Hindlimb muscle (tissue), 1 donor: ENCODE measurements at places on chromosomes 6 and 20. TPM values are rescaled to one million over a fixed set of nuclear protein-coding genes. Genes with fewer than 3 reads are reported as not detected.

The NOL7 gene
- polyA plus RNA-seq, result 59.4 TPM

The VSX1 gene
- polyA plus RNA-seq, result not detected

The SGK2 gene
- 0.90 TPM for polyA plus RNA-seq

The ZNF341 gene
- polyA plus RNA-seq, result 3.6 TPM

The PRICKLE4 gene
- polyA plus RNA-seq, result 2.0 TPM

The GNAS-AS1 gene
- polyA plus RNA-seq, result 2.5 TPM

The NKX2-2 gene
- polyA plus RNA-seq, result not detected

The IFNGR1 gene
- polyA plus RNA-seq, result 48.9 TPM

The POPDC3 gene
- polyA plus RNA-seq, result 74.6 TPM

The TINAG gene
- not detected for polyA plus RNA-seq

The SNX3 gene
- polyA plus RNA-seq, result 195 TPM

The FAM209B gene
- polyA plus RNA-seq, result not detected

The GRIK2 gene
- polyA plus RNA-seq, result 3.1 TPM

The PTPRT gene
- 1.9 TPM for polyA plus RNA-seq

DNA sequence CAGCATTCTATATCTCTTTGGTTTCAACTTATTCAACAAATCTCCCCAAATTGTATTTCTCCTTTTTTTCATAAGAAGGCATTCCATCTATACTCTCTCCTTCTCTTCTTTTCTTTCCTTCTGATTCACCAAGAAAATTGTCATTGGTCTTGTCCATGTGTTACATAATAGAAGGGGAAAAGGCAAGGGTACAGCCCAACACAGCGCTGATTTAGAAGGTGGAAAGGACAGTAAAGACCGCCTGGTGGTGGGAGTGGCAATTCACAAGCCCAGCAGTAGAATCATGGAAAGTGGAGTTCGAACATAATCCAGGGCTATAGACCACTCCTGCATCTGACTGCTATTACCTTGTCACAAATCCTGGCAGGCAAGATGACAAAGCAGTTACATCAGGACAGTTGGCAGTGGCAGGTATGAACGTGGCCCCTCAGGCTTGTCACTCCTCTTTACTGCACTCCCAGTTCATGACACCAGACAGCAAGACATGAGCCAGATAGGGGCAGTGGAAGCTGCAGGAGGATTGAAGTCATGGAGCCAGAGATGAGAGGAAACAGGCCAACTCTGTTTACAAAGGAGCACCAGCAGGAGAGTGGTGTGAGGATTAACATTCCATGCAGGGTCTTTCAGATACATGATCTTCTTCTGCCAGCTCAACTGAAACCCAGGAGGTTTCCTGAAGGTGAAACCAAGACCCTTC lies 2.1 kb upstream of the TNFAIP3 start:
- no peak for DNase-seq

DNA sequence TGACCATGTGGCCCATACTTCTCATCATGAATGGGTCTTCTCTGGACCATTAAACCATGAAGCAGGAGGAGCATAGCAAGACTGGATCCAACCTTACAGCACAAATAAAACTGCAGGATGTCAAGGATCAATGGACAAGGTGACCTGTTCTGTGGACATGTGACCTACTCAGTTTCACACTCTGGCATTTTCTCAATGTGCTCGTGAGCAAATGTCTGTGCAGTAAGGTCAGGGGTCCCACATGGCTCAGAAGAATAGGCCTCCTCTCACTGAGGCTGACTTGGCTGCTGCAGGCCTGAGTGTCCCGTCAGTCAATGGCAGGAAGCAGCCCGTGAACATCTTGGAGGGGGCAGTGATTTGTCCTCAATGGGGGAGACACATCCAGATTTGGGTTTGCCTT lies 60.2 kb upstream of the IL20RA start:
- DNase-seq, result no peak

- peak; percentile 22 for DNase-seq
Observed at GRCh38 chr20:34522969-34523871, 7.0 kb downstream of the DYNLRB1 start.

- DNase-seq, result no peak
Observed at GRCh38 chr20:15320941-15321340, 983.5 kb upstream of the FLRT3 start.

GRCh38 chr6:131213501-131213990 lies 78.3 kb downstream of the AKAP7 start:
- DNase-seq, result peak; percentile 76

- no peak for DNase-seq
Observed at GRCh38 chr20:41290804-41291389, 26.6 kb downstream of the ZHX3 start.

GRCh38 chr6:73451223-73452106 lies 632 bp downstream of the CGAS start:
- peak; percentile 66 for DNase-seq

- DNase-seq, result no peak
Observed at GRCh38 chr6:76790045-76790796, 673.1 kb downstream of the HTR1B start.

DNA sequence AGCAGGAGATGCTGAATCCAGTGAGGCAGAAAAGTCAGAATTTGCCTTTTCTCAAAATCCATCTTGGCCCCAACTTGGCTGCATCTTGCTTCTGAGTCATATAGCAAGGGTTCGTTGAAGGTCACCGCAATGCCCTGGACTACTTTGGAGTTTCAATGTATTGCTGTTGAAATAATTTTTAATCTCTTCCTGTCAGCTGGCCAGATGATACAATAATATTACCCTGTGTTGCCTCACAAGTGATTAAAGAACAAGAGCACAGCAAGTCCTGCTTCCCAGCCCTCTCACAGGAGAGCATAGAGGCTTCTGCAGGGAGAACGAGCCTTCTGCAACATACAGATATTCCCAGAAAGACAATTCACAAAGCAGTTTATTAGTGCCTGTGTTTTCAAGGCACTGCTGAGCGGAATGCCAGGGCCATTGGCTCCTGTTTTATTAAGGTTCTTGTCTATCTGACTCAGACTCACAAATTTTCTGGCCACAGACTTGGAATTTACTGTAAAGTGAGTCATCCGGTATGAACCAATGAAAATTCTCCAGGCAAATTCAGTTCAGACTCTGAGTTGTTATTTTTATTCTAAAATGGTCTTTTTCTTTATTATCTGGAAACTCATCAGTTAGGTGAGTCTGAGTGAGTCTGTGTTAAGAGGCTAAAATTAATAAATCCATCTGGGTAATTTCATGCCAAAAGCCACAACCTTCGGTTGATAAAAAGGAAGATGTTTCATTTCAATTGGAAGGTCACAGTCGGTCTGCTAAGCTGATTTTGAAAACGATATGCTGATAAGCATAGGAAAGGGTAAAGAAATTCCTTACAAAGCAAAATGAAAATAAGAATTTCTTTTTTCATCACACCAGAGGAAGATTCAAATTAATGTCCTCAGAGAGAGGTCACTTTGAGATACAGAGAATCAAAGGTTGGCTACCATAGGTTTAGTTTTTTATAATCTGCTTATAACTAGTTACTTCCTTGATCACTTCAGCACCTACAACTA lies 289.4 kb upstream of the STXBP5 start:
- peak; percentile 74 for DNase-seq

DNA sequence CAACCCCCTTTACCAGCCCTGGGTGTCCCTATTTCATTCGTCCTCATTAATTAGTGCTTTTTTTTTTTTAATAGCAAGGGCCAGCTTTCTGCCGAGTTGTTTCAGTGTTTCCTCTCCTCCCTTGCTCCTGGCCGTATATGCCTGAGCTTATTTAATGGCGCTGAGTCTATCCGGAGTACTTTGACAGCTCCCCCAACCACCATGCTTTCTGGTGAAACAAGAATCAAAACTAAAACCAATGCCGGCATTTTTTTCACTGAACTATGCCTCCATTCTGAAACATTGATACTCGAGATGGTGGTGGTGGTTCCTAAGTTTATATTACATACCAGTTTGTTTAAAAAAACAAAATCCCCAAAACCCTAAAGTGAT lies 1.2 kb downstream of the DCBLD1 start:
- DNase-seq, result no peak

DNA sequence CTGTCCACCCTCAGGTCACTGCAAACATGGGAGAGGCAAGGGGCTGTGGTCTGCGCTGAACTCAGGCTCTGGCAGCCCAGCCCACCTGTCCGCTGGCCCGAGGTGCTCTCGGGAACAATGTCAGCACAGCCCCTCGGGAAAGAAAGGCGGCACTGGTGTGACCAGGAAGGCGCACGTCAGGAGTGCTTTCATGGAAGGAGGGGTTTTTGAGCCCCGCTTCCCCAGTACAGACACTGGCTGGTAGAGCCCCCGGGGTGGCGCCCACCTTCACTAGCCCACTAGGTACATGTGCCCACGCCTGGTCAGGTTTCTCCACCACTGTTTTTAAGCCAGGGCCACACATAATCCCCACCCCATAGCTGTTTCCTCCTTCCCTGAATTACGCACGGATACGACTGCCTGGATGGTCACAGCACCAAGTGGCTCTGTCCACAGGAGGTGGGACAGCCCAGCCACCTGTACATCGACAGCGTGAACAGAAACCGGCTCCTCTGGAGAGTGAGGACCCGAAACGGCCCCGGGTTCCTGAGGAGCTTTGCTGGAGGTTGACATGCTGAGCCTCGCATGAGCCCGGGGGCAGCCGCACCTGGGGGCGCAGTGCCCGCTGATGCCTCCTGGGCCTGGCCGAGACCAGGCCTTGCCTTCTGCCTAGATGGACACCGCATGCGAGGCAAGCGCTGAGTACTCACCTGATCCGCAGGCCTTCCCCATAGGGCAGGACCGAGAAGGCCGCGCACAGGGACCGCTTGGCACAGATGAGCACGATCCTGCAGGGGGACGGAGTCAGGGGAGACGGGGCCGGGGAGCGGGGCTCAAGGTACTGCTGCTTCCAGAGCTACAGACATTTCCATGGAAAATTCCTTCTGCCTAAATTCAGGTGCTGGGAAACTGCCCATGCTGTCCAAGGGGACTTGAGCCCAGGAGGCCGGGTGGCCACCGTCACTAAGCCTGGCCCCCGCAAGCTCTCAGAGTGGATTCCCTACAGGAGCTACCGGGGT lies 7.6 kb downstream of the RPS21 start:
- no peak for DNase-seq

- no peak for DNase-seq
Observed at GRCh38 chr6:136721467-136721866, 70.8 kb downstream of the MAP3K5 start.

- DNase-seq, result no peak
Observed at GRCh38 chr6:44804546-44805159, 417.1 kb downstream of the CDC5L start.

DNA sequence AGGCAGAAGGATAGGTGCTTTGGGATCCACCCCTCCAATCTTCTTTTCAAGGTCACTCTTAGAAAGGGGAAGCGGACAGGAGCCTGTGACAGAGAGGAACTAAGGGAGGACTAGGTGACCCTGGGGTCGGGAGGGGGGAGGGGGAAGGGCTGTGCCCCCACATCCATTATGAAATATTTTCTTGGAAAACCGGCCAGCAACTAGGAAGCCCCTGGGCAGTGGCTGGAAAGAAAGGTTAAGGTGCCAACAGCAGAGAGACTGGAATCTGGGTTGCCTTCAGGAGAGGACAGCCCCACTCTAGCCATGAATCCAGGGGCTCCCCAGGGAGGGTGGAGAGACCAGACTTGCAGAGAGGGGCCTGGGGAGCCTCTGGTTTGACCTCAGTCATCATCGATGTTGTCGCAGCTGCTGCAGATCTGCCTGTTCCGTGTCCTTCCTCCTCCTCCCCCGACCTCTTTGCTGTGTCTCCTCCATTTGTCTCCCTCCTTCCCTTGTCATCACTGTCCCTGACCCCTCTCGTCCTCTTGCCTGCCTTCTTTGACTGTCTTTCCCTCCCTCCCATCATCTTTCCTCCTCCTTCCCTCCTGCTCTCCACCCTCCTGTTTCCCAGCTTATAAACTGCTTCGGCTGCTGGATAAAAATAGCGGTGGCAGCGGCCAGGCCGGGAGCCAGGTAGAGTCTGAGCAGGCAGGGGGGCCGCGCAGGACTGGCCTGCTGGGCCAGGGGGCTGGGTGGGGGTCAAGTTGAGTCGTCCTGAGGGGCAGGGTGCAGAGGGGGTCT lies 3.2 kb downstream of the SLC29A1 start:
- DNase-seq, result no peak

GRCh38 chr6:130906736-130907381 lies 79.7 kb downstream of the SMLR1 start:
- DNase-seq, result no peak

DNA sequence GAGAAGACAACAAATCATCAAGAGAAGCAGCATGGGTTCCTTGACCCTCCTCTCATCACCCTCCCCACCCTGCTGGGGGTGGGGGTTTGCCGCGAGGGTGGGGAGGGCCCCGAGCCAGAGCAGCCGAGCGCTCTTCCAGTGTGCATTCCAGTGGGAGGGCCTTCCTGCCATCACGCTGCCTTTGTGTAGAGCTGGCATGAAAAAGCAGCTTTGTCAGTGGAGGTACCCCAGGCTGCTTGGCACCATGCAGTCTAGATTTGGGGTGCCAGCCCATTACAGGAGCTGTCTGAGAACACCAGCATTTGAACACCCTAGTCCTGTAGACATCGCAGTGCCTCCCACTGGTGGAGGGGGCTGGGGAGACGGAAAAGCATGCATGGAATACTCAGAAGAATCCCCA lies 12.2 kb downstream of the BAK1 start:
- no peak for DNase-seq

- DNase-seq, result no peak
Observed at GRCh38 chr6:89413006-89413400, 930 bp upstream of the RRAGD start.

DNA sequence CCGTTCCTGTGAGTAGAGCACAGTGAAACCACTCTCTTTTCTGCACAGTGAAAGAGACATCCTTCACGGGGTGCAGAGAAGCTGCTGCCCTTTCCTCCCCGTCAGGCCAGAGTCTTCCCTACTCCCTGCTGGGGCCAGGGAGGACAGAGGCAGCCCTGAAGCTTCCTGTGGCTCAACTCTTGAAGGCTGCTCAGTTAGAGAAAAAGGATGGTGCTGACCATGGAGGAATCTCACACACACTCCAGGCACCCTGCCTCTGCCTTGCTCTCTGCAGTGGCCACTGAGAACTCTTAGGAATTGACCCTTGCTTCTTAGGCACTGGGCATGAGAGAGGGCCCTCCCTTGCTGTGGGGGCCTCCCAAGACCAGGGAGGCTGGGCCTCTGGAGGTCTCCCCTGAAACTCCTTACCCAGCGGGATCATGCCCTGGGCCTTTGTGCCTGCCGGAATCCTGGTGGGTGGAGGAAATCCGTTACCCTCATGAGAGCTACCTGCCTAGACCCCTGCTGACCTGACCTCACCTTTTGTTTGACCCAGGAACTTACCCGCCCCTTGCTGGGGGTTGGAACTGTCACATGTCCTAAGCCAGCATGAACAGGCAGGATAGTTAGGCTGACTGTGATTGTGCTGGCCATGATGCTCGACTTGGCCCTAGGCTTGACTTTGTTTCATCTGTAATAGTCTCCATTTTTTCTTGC lies 65.0 kb upstream of the CD93 start:
- DNase-seq, result no peak
